ENCODE measurements at places on chromosomes 12 and 14. TPM values are rescaled to one million over a fixed set of nuclear protein-coding genes. Genes with fewer than 3 reads are reported as not detected.

GRCh38 chr14:63039866-63040265 is 5.4 kb downstream of the KCNH5 start:
- no peak for DNase-seq

DNA sequence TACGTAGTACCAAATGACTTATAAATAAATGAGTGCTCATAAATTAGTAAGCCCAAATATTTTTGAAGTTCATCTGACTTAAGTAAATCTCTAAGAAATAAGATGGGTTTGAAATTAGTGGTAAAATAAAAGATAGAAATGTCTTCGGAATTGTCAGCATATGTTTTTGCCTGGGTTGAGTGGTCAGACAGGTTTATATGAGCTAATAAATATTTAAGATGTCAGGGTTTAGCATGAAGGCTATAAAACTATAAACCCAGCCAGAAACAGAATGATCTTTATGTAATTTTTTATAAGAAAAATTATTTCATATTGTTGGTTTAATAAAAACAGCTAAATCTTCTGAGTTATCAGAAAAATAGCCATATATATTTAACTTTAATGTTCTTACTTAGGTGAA is 37.3 kb downstream of the JAG2 start:
- no peak for DNase-seq

GRCh38 chr14:53060046-53060445 is 93.1 kb downstream of the DDHD1 start:
- DNase-seq, result no peak

DNA sequence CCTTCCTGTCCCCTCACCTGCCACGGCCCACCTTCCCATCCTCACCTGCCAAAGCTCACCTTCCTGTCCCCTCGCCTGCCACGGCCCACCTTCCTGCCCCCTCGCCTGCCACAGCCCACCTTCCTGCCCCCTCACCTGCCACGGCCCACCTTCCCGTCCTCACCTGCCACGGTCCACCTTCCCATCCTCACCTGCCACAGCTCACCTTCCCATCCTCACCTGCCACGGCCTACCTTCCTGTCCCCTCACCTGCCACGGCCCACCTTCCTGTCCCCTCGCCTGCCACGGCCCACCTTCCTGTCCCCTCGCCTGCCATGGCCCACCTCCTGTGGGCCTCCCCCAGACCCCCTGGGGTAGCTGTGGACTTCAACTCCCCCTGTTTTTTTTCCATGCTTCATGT is 48.8 kb upstream of the GPR68 start:
- DNase-seq, result no peak

DNA sequence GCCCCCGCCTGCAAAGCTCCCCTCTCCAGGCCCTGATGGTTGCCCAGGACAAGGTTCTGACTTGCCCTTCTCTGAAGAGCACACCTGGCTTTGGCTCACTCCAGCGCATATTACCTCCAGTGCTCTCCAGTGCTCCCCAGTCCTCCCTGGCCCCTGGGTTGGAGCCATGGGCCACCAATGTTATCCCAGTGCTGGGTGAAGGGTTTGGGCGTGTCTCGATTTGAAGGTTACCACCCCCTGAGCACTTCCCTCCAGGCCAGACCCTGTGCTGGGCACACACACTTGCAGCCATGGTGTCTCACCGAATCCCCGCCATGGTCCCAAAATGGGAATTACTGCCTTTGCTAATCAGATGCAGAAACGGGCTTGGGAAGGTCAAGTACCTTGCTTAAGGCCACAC is 11.1 kb downstream of the RITA1 start:
- no peak for DNase-seq

DNA sequence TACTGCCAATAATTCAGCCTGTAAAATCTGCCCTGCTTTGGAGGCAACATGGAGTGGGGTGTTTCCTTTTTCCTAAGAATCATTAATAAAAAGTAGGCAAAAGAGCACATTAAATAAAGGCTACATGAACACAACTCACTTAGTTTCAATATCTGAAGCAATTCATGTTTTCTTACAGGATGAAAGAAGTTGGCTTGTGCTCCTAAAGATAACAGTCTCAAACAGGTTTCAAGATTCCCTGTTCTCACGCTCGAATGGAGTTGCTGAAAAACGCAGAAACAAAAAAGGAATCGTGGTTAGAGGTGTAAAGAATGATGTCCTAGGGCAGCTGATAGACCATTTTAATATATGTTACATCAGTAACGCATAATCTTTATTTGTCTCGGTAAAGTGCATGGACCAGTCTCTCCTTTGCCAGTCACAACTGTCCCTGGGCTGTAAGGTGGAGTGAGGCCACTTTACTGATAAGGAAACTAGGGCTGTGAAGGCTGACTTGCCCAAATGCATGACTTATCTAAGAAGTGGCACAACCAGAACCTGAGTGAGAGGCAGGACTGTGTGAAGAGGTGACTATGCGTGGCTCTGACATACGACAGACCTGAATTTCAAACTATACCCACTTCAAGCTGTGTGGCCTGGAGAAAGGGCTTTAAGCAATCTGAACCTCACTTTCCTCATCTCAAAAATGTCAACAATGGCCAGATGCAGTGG is 12.6 kb downstream of the GIT2 start:
- no peak for DNase-seq

DNA sequence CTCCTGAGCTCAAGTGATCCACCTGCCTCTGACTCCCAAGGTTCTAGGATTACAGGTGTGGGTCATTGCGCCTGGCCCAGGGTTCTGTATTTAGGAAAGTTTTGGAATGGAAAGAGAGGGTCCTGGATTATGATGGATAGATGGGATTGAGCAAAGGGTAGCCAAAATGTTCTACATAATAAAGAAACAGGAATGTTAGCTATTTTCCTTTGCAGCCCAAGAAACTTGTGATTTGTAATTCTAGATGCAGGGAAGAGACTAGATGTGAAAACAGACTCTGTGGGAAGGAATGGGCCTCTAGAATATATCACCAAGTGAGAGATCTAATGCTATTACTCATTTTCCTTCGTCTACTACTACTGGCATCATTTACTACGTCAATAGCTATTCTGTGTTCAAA is 29.6 kb upstream of the HELB start:
- DNase-seq, result no peak

GRCh38 chr14:93086441-93087055 is 29.2 kb downstream of the ITPK1 start:
- DNase-seq, result no peak

- no peak for DNase-seq
Measured at GRCh38 chr14:77889971-77890442, 90.1 kb downstream of the ADCK1 start.

DNA sequence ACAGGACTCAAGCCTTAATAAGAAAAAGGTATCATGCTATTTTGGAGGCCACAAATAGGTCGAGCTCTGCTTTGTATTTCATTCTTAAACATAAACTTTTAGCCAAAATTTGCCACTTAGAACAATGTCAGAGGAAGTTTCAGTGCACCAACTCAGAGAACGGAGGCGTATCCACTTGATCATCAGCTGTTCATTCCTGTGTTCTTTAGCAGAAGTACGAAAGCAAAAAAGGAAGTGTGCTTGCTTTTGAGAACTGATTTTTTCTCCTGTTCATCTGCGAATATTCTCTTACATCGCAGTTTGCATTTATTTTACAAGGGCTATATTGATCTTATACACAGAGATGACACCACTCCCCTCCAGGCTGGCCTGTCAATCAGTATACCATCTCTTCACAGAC is 188.6 kb upstream of the SOX5 start:
- DNase-seq, result no peak

DNA sequence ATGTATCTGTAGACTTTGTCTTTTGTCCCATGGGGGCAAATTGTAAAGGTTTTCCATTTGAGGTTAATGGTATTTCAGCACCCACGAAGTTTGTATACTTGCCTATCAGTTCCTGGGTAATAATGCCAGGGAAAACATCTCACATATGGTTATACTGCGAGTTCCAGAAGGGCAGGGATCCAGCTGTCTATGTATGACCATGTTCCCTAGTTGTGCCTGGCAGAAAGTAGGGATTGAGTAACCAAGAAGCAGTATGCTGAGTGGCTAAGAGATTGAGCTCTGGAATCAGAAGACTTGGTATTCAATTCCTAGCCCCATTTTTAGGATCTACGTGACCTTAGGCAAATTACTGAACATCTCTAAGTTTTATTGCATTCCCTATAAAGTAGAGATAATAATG is 173.2 kb upstream of the PWP1 start:
- no peak for DNase-seq

SERPINA4 gene
- not detected for total RNA-seq

OR9K2 gene
- not detected for total RNA-seq

KRT82 gene
- total RNA-seq, result not detected

TMEM52B gene
- 0.18 TPM for total RNA-seq

RTL1 gene
- total RNA-seq, result not detected
